H4 (cell line): ENCODE measurements at places on chromosomes 12 and 14. TPM values are rescaled to one million over a fixed set of nuclear protein-coding genes. Genes with fewer than 3 reads are reported as not detected.

The CLBA1 gene
- total RNA-seq, result 2.4 and 4.4 TPM in 2 replicates

The TMEM63C gene
- total RNA-seq, result 0.77 and 1.3 TPM in 2 replicates

The HOXC11 gene
- total RNA-seq, result 0.21 and 1.1 TPM in 2 replicates

DNA sequence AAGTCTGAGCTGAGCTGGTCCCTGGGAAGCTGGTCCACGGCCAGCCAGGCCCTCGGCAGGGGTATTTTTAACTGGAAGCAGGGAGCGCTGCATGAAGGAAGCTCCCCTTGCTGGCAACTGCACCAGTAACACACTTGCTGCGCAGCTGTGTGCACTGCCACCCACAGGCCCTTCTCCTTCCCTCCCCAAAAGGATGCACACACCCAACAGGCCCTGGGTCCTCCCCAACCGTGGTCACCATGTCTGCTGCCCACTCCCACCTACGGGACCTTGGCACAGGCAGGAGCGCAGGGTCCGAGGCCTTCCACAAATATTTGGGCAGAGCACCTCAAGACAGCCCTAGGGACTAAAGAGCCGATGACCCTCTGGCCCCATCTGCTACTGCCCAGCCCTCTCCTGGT is 157.0 kb upstream of the PRMT8 start:
- DNase-seq, result no peak

GRCh38 chr12:91224401-91224800 is 41.8 kb upstream of the DCN start:
- DNase-seq, result no peak

DNA sequence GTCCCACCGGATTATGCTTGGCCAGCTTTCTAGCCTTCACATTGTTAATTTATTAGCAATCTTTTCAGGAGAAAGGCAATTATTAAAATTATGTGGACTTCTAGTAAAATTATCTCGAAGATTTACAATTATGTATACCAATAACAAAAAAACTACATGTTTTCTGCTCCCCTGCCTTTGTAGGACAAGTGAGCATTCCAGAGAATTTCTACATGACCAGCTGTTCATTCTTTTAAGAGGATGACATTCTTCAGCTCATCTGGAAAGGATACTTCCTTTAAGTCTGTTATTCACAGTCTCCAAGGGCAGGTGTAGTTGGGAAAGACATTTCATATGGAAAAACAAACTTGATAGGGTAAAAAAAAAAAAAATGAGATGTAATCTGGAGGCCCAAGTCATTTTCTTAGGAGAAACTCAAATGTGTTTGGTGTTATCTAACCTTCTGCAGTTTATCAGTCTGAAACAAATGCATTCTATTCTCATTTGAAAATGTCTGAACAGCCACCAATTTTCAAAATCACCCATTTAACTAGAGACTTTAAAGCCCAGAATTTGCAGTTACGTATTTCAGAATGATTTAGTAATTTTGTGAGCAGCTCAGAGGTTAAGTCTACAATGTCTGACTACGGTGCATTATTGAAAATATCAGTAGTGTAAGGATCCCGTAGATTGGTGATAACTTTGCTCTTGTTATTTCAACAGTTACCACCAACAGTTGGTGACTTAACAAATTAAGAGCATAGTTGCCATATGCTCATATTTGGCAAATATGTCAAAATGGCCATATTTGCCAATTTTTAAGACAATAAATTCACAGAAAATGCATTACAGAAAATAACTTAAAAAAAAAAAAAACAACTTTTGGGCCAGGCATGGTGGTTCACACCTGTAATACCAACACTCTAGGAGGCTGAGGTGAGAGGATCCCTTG is 1.8 kb upstream of the PHLDA1 start:
- DNase-seq, result no peak

DNA sequence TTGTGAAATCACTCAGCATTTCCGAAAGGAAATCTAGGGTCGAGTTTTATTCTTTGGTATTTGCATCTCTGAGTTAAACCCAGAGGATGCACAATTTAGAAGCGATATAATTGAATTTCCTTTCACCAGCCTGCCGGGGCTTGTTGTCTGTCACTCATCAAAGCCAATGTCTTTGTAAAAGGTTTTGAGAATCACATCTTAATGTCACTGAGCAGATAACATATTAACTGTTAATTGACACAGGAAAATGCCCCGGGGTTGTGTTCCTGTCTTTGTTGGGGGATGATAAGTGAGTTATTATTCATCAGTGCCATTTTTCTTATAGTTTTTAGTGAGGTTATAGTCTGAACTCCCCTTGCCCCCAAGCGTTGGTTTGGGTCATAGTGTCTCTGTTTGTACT is 73.4 kb downstream of the DUSP6 start:
- no peak for DNase-seq

DNA sequence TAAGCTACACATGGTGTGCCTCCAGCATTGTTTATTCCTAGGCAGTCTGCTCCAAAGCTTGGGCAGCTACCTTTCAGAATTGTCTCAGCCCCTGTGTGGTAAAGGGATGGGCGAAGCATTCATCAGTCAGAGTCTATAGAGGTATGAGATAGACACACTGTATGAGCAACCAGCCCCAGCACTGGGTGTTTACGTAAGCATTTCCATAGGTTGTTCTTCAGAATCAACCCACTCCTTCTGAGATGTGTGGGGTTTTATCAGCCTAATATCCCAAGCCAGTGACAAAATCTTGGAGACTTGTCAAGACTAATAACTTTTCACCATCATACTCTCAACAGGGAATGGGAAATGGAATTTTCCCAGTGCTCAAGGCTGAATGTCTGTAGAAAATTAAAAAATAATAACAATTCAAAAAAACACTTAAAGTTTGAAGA is 98.2 kb downstream of the BTG1 start:
- no peak for DNase-seq
